Large intestine (tissue), 12 donors: ENCODE measurements at places on chromosomes 5 and 9. TPM values are rescaled to one million over a fixed set of nuclear protein-coding genes. Genes with fewer than 3 reads are reported as not detected.

- no peak for DNase-seq
Measured at GRCh38 chr5:141298376-141298775, 5.5 kb downstream of the SLC25A2 start.

Gene ZNF354C
- 6.0 TPM for polyA plus RNA-seq

- no peak for DNase-seq
Measured at GRCh38 chr5:44821164-44821563, 12.4 kb downstream of the MRPS30 start.

Gene MBLAC2
- polyA plus RNA-seq: 9.4 TPM

Gene SH3RF2
- polyA plus RNA-seq: 31.9 TPM

Gene CDHR2
- polyA plus RNA-seq: 247 TPM

- DNase-seq: no peak
Measured at GRCh38 chr9:107137495-107138202, 145.4 kb upstream of the RAD23B start.

Gene ARHGEF37
- polyA plus RNA-seq: 4.5 TPM

DNA sequence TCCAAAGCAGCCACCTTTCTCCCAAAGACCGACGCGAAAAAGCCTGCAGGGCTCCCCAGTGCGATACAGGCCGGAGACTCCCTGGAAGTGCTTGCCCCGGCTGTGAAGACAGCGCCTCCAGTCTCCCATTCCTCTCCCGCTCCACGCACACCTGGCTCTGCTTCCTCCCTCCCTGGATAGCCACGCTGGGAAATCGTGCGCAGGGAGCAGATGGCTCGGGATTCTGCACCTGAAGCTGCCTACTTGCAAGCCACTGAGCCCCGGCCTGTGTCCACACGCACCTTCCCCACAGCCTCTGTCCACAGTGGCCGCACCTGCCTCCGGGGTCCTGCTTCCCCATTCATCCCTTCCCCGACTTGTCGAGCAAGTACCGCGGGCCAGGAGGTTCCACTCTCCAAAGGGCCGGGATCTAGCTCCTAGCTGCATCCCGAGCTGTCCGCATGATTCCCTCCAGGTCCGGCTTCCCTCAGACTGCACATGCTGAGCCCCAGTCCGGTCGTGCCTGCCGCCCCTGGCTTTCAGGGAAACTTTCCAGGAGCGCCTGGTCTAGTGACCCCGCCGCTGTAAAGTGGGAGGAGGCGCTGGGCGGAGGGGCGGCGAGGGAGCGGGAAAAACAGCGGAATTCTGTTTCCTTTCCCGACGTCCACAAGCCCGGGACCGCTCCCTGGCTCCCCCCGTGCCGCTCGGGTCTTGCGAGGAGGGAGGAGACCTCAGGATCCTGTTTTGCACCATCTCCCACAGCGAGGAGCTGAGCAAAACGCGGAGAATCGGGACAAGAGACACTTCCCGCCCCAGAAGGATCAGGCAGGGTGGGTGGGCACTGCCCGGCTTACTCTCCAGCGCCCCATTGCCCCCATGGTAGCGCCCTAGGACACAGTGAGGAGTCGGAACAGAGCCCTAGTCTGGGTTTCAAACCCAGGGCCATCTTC is 2.0 kb downstream of the SEMA6A start:
- peak; percentile 30 for DNase-seq
